Stimulated activated CD4-positive, alpha-beta T cell treated with anti-CD3 and anti-CD28 coated beads, Interleukin-15, amount 100 ng/mL, for 1 hour (primary cell): ENCODE measurements at places on chromosomes 4 and X.

DNA sequence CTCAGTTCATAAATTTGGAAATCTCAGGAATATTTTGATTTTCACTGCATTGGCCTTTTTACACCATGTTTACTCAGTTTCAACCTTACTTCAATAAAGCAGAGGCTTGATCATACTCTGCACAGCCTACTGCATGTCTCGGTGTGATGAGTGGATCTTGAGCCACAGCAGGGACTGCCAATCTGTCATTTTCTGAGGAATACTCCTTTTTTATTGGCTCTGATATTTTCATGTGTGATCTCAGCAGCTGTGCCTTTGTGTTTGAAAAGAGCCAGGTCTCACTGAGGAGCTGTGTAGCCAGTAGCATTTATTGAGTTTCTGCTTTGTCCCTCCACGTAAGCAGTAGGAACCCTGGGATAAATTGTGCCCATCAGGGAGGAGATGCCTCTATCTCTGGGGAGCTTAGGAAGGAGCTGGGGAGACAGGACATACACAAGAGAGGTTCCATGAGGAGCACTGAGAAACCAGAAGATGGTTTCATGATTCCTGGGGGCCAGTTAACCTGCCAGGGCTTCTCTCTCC is 18.9 kb upstream of the TRIM2 start:
- DNase-seq: no peak

DNA sequence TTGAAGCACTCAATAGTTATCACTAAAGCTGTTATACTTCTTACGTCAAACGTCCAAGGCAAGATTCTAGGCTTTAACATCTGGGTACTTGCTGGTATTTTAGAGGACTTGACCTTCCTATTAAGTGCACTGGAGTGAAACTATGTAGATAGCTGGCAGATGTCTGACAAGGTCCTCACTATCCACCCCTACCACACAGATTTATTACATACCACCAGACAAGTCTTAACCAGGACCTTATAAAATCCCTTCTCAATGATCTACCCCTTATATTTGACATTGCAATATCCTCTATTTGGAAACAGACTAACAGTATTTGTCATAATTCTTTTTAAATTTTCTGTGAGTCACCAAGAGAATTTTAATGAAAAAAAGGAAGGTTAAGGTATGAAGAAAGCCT is 78.8 kb downstream of the PDGFC start:
- DNase-seq: no peak

- no peak for DNase-seq
These were observed 1.1 kb upstream of the UBE2D3 start for GRCh38 chr4:102828497-102828808.

- no peak for DNase-seq
These were observed 78.4 kb downstream of the HPRT1 start for GRCh38 chrX:134538316-134538715.

GRCh38 chr4:84407554-84408407 is 91.3 kb downstream of the NKX6-1 start:
- DNase-seq: no peak

GRCh38 chr4:101347267-101347556 is at the start of gene PPP3CA:
PPP3CA (minus strand) TSS chr4:101347526.
- no peak for DNase-seq

- no peak for DNase-seq
These were observed 71.7 kb downstream of the YIPF6 start for GRCh38 chrX:68570598-68570997.

GRCh38 chrX:147602176-147602696 is 309.5 kb upstream of the FMR1 start:
- no peak for DNase-seq

DNA sequence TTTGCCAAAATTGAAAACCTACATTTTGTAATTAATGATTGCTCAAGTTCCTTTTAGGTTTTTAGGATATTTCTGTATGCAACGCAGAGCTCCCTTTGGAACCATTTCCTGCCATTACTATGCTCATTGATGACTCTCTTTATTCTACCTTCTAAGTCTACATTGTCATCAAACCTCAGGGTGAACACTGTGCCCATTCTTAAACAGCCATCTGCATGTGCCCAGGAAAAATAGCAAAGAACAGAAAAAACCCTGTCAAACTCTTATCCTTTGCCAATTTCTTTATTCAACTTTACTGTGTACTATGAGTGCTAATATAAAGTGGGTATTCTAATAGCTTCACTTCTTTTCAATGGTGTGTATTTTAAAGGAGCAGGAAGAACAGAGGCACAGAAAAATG is 1455.9 kb downstream of the ADGRL3 start:
- DNase-seq: no peak

DNA sequence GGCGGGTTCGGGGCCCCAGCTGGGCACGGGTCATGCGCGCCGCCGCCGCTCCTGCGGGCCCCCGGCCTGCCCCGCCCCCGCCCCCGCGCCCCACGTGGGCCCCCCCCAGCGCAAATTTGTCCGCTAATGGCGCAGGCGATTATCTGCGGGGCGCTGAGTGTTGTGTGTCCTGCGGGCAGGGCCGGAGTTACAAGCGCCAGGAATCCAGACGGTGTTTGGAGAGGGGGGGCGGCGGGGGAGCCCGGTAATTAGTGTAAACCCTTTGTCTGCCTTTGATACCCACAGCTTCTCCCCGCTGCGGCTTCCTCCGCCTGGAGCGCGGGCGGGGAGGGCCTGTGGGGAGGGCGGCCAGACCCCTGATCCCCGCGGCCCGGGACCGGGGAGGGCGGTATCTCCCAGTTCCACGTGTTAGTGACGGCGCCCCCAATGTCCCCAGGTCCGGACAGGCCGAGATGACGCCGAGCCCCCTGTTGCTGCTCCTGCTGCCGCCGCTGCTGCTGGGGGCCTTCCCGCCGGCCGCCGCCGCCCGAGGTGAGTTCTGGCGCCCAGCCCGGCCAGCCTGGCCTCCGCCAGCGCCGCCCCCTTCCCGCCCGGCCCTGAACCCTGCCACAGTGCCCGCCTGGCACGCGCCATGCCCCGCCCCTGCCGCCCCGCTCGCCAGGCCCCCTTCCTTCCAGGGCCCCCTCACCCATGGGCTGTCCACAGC is 761 bp downstream of the FGFRL1 start:
- peak; percentile 14 for DNase-seq

GRCh38 chr4:183588169-183588675 is 70.8 kb downstream of the RWDD4 start:
- DNase-seq: no peak

DNA sequence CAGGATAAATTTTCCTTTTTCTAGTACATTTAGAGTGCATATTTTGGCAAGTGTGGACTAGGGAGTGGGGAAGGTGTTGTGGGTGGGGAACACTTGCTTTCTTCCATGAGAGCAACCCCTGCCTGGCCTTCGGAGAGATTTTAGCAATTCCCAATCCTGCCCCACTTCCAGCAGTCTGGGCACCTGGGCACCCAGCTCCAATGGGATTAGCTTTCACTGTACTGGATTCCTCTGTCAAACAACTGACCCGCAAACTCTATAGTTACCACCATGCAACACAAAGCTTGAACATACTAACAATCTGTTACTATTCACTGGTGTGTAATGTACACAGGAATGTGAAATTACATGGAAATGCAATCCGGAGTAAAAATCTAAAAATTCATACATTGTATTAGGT is 50.3 kb downstream of the SH3RF1 start:
- DNase-seq: no peak
